ENCODE measurements at places on chromosomes 5 and 9. TPM values are rescaled to one million over a fixed set of nuclear protein-coding genes. Genes with fewer than 3 reads are reported as not detected.

Gene SH2D3C
- total RNA-seq = 9.2 TPM

Gene FYB1
- 5.8 TPM for total RNA-seq

Gene ORM2
- not detected for total RNA-seq

Gene OR1J2
- total RNA-seq = not detected

Gene MUSK
- total RNA-seq = 3.2 TPM
